AG08395 (cell line): ENCODE measurements at places on chromosomes 1 and 21.

DNA sequence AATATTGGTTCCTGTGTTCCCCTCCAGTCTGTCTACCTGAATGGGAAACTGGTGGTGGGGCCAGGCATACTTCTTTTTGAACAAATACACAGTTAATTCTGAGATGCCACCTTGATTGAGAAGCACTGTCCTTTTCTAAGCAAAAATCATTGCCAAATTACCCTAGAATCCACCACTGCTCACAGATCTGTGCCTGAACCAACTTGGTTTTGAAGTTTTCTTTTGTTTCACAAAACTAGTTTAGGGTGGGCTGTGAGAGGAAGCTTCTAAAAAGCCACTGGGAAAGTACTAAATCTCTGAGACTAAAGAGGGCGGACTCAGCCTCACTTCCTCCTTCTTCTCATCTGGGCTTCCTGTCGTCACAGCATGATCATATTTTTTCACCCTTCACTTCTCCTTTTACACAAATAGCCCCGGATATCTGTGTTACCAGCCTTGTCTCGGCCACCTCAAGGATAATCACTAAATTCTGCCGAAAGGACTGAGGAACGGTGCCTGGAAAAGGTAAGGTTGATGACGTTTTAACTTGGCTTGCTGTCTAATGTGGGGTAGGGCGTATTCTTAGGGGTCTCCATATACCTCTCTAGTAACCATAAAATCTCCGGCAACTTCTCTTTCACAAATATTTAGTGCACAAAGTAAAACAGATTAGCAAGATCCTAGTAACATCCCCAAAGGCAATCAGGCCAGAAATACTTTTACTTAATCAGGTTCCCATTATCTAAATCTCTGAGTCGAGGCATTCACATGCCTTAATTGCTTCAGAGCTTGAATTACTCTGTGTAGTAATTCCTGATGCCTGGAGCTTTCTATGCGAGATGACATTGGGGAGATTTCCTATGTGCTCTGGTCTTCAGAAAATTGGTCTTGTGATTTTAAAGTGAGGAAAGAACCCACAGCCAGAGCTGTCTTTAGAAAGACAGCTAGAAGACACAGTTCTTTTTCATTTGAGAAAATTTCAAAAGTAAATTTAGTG, at the start of gene CD53:
CD53 (plus strand) TSS at position 404 of the 976 bp plus-strand sequence. CDS start 18,261 bp downstream, outside the sequence.
- no peak for DNase-seq

- no peak for DNase-seq
Measured at GRCh38 chr1:188444526-188444925, 1615.8 kb downstream of the PLA2G4A start.

GRCh38 chr1:204132718-204133117, 19.1 kb downstream of the ETNK2 start:
- no peak for DNase-seq

DNA sequence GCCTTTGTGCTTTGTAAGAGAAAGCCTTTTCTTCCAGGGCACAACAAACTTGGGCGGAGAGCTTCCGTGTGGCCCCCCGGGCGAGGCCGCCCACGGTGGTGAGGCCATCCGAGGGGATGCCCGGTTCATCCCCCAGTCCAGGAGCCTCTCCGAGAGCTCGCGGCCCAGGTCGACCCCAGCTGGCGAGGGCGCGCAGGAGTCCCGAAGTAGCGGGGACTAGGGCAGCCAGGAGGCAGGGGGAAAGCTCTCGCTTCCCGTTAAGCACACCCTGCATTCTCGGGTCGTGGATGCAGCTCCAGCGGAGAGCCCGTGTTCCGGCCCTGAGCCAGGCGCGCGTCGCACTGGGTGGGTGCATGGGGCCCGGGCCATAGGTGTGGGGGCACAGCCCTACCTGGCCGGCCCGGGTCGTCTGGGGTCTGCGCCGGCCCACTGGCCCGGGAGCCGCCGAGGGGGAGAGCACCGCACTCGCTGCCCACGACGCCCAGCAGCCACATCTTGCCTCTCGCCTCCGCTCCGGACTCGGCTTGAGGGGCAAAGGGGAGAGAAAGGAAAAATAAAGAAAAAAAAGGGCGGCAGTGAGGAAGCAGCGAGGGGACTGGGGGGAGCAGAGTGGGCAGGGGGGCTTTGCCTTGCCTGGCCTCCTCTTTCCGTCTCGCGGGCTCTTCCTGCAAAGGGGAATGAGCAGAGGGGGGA, 1.8 kb downstream of the RNF220 start:
- DNase-seq: no peak

DNA sequence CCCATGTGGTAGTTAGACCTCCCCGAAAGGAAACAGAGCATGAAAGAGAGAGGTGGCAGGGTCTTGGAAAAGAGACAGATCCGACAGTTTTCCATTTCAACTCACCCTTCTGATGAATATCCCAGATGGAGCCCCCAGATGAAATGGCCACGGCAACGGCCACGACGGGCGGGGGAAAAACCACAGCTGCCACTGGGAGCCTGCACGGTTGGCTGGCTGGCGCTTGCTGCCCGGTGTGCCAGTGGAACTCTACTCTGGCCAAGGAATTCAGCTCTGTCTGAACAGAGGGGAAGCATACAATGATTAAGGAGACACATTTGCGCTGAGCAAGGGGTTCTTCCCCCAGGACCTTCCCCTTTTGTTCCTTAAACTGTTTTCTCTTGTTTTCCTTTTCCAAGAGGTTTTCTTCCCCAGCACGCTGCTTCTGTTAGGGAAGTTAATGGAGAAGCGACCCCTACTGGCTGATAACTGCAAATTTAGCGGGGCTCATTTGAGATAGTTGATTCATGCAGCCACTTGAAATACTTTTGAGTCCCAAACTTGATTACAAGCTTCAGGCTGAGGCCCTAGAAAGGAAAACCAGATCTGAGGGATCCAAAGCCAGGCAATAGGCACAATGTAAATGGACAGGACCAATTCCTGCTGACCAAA, 1122.5 kb downstream of the NCAM2 start:
- DNase-seq: no peak

DNA sequence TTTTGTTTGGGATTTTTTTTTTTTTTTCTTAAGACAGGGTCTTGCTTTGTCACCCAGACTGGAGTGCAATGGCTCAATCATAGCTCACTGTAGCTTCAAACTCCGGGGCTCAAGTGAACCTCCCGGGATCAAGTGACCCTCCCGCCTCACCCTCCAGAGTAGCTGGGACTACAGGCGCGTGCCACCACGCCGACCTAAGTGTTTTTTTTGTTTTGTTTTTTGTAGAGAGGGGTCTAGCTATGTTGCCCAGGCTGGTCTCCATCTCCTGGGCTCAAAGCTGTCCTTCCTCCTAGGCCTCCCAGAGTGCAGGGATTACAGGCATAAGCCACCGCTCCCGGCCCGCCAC, 776 bp downstream of the HLCS start:
- DNase-seq: no peak

DNA sequence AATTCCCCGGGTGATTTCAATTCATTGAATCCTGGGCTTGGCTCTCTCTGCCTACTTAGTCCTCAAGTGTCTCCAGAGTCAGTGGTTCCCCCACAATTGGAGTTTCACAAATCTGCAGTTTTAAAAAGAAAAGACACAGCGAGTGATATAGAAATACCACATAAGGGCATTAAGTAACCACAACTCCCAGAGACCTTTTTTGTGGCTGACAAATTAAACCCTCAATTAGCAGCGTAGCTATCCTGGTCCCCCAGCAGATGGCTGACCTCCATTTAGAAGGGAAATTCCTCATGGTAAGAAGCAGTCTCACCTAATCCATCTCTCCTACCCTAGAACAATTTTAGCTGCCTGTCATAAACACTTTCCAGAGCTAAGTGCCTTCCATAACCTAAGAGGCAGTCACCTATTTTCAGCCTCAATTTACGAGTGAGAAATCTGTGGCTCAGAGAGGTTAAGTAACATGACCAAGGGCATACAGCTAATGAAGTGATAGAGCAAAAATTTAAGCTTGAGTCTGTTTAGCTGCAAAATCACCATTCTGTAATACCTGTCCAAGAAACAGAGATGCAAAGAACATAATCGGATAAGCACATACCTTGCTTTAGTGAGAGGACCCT, 56.0 kb upstream of the NBPF3 start:
- no peak for DNase-seq

DNA sequence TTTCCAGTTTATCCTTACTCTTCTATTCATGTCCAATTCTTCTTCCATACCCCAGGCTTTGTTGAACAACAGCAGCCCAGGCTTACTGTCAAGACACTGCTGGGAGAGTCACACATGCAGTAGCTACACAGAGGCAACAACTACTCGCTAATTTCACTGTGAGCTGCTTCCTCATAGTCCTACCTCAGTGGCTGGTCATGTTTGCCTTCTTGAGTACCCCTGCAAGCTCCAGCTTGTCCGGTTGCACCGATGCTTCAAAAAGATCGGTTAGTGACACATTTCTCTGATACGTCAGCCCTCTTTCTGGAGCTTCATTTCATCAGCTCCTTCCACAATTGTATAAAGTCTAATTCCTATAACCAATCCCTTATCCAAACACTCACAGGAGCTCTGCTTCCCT, 246.7 kb upstream of the NFIA start:
- DNase-seq: no peak

DNA sequence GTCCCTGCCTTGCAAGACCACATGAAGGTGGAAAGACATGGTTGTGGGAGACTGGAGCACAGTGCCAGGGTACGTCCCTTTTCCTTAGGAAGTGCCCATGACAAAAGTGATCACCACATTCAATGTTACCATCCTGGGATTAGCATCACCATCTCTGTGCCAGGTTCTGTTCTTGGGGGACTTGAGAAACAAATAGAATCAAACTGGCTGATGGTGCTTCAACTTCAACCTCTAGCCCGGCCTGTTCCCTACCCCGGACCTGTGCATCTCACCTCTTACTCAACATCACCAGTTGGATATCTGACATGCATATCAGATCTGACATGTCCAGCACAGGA, 153.3 kb downstream of the GRIK3 start:
- DNase-seq: no peak

GRCh38 chr21:43694437-43695079, 24.4 kb upstream of the PDXK start:
- no peak for DNase-seq

DNA sequence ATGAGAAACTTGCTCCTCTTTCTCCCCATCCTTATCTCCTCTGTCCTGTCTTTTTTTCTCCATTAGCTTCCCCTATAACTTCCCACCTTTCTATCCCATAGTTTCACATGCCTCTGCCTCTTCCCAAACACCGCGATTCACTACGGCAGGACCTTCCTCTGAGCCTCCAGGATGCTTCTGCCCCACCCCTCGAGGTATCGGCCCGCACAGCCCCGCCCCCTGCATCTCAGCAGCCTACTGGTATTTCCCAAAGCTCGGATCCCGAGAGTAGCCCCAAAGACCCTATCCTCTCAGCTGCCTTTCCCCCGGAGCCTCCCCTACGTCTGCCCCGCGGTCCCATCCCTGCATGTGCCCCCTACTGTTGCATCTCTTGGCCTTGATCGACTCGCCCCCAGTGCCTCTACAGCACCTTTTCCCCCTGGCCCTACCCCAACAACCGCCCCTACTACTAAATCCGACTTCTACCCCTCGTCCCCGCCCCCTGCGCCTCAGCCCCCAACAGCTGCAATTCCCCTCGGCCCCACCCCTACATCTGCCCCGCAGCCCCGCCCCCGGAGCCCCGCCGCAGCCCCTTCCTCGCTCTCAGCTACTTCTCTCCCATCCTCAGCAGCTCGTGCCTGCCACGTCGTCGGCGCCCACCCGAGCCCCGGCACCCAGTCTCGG, 512 bp downstream of the PIAS3 start:
- DNase-seq: peak; percentile 64

DNA sequence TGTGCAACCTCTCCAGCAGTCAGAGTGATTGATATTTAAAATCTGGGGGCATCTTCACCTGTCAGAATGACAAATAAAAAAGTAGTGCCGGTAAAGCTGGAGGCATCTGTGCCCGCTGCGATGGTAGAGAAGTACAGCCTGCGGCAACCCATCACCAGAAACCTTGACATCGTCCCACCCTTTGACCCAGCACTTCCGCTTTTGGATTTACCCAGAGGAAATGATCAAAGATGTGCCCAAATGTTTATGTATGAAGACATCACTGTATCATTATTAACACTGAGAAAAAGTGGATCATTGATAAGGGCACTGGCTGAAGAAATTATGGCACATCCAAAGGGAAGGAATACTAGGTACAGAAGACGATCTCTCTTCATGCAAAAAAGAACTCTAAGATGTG, 96.0 kb downstream of the PGBD5 start:
- no peak for DNase-seq

DNA sequence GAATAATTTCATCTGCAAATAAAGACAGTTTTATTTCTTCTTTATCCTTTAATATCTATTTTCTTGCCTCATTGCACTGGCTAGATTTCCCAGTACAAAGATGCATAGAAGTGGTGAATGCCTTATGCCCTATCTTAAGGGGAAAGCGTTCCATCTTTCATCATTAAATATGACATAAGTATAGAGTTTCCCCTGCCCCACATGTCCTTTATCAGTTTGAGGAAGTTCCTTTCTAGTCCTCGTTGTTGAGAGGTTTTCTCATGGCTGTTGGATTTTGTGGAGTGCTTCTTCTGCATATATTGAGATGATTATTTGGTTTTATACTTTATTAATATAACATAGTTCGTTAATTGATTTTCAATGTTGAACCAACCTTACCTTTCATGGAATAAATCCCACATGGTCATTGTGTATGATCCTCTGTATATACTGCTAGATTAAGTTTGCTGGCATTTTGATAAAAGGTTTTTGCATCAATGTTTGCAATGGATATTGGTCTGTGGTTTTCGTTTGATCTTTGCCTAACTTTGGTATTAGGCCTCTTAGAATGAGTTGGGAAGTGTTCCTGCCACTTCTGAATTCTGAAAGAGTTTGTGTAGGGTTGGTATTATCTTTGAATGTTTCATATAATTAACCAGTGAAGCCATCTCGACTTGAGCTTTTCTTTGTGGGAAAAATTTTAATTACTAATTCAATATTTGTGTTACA, 15.6 kb downstream of the PRKACB start:
- DNase-seq: no peak

DNA sequence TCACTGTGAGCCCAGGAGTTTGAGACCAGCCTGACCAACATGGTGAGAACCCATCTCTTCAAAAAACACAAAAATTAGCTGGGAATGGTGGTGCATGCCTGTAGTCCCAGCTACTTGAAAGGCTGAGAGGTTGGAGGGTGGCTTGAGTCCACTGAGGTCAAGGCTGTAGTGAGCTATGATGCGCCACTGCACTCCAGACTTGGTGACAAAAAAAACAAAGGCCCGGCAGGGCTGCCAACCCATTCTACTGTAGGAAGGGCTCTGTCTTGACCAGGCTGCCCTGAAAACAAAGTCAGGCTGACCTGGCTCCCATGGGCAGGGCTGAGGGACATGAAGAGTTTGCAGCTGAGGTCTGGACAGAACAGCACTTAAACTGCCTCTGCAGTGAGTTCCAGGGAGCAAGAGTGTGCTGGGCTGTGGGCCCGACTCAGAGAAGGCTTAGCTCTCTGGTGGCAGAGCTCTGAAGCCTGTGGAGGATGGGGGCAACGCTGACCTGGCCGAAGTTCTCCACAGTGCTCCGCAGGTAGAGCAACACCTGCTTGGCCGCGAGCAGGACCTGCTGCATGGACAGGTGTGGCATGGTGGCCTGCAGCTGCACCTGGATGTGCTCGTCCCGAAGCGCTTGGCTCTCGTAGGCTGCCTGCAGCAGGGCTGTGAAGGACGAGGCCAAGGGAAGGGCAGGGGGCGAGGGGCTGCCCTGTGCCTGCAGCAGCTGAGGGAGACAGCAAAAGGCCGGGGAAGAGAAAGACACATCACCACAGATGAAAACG, 42.4 kb downstream of the URB1 start:
- no peak for DNase-seq
